ENCODE measurements at places on chromosomes 6 and 20. TPM values are rescaled to one million over a fixed set of nuclear protein-coding genes. Genes with fewer than 3 reads are reported as not detected.

The GSTA3 gene
- total RNA-seq: not detected

DNA sequence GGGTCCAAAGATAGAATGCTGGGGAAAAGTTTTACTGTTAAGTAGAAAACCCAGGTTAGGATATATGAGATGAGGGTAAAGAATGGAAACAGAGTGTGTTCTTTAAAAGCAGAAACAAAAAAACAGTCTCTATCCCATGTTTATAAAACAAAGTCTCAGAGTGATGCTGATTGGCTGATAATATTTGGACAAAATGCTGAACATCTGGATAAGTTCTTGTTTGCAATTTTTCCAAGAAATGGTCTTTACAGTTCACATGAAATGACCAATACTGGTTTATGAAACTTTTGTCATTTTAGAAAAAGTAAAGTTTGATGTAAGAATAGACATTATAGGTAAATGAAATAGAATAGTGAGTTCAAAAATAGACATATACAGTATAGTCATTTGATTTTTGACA, 96.2 kb upstream of the EYS start:
- ATAC-seq: no peak

DNA sequence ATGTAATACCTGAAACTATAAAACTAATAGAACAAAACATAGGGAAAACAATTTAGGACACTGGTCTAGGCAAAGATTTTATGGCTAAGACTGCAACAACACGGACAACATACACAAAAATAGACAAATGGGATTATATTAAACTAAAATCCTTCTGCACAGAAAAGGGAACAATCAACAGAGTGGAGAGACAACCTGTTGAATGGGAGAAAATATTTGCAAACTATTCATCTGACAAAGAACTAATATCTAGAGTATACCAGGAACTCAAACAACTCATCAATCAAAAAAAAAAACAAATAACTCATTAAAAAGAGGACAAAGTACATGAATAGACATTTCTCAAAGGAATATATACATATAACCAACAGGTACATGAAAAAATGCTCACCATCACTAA, 174.5 kb downstream of the FNDC1 start:
- no peak for ATAC-seq

The DEFB132 gene
- not detected for total RNA-seq

DNA sequence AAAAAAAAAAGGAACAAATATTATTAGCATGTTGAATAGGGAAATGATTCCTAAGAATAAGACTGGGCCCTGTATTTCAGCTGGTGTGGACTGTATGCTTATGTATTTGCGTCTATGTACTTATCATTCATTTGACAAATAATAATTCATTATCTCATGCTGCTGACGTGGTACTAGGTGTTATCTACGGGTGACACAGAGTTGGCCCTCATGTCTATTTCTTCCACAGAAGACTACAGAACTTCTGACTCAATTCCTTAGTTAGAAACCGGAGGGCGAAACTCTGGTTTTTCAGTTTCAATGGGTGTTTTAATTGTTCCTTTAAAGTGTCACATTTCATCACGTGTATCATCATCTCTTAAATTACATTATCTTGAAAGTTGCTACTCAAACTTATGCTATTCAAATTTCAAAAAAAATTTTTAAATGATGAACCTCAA, 305.9 kb downstream of the CLIC5 start:
- no peak for ATAC-seq

The NKX2-2 gene
- not detected for total RNA-seq

The FILIP1 gene
- total RNA-seq: 36.0 TPM

- ATAC-seq: no peak
Measured at GRCh38 chr6:20589266-20589665, 55.0 kb downstream of the CDKAL1 start.

GRCh38 chr6:130760006-130760405, 67.2 kb upstream of the SMLR1 start:
- ATAC-seq: no peak

GRCh38 chr20:12788632-12789299, 220.0 kb upstream of the SPTLC3 start:
- ATAC-seq: no peak

The KIFC1 gene
- 0.79 TPM for total RNA-seq

The IRAK1BP1 gene
- total RNA-seq: 6.1 TPM

The CYP21A2 gene
- total RNA-seq: 0.47 TPM

DNA sequence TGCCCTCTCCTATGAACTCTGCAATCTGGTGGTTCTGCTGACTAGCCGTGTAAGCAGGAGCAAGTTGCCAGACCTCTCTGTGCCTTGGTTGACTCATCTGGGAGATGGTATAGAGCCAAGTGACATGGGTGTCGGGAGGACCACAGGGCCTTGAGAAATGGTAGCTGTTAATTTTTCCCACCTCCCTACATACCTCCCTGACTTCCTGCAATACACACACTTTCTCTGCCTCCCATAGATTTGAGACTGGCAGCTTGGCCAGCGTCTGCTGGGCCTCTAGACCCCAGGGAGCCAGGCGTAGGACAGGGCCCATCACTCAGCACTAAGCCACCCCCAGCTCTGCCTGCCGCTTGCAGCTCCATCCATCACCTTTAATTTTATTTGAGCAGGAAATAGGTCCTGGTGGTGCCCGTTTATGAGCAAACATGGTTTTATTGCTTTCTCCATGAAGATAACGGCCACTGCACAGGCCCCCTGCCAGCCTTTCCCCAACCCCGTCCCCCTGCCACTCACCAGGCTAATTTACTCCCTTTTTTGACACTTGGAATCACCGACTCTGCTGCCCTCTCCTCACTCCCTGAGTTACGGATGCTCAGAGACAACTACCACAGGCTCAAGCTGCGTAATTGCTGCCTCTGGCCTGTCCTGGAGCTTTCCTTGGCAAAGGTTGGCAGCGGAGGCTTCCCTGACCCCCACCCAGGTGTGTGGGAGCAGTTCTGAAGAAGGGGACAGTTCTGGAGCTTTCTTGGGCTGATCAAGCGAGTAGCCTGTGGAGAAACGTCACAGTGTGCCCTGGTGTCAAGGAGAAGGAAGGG, 11.1 kb downstream of the GLP1R start:
- ATAC-seq: no peak

GRCh38 chr6:4615231-4615630, 161.0 kb upstream of the CDYL start:
- ATAC-seq: no peak

- ATAC-seq: no peak
Measured at GRCh38 chr6:48658915-48659314, 547.9 kb upstream of the PTCHD4 start.

The ZNF165 gene
- 0.81 TPM for total RNA-seq

The TSBP1 gene
- total RNA-seq: not detected

The MYBL2 gene
- not detected for total RNA-seq

GRCh38 chr20:62530643-62531032, 54.8 kb upstream of the GATA5 start:
- ATAC-seq: no peak

The CDSN gene
- total RNA-seq: not detected

DNA sequence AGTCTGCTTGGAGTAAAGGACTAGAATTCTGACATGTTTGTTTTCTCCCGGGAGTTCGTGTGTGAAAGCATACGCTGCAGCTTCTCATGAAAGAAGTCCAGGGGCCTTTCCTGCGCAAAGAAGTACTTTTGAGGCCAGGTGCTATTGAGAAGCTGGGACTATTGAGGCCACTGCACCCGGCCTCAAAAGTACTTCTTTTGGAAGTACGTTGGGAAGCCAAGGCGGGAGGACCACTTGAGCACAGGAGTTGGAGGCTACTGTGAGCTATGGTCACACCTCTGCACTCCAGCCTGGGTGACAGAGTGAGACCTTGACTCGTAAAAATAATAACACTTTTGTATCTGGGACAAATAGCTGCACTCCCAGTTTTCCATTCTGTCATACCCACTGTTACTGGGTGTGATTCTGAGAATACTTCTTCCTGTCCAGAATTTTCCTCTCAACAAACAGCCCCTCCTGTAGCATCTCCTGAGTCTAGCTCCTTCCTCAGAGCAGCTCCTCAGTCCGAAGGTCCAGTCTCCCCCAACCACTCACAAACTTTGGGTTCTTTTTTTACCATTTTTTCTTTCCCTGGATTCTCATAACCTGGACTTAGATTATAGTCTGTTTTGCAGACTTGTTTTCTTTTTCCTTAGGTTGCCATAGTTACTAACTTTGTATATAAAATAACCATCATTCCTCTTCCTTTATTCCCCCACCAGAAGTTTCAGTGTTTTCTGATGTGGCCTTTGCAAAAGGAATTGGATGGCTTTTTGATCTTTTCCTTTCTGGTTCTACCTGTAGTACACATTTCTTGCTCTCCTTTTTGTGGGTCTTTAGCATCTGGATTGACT, 12.7 kb downstream of the STK35 start:
- no peak for ATAC-seq

DNA sequence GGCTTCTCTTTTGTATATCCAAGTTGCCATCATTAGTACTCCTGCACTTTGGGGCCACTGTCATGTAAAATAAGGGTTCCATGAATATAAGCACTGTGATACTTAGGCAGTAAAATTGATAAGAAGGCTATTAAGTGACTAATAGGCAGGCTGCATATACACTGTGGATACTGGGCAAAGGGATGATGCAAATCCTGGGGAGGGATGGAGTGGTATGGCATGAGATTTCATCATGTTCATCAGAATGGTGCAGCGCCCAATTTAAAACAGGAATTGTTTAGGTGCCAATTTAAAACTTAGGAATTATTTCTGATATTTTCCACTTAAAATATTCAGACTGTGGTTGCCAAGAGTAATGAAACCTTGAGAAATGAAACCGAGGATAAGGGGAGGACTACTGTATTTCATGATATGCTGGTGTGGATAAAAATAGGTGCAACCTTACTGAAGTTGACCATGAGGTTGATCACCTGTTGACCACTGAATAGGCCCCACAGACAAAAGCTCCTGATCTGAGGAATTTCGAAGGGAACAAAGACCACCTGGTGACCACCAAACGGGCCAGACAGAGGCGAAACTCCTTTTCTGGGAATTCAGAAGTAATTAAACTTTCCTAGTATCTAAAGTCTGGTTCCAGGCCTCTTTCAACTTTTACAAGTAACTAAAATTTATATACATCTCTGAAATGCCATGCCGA, 4.9 kb upstream of the TRIM39 start:
- no peak for ATAC-seq

The CCN6 gene
- total RNA-seq: not detected

DNA sequence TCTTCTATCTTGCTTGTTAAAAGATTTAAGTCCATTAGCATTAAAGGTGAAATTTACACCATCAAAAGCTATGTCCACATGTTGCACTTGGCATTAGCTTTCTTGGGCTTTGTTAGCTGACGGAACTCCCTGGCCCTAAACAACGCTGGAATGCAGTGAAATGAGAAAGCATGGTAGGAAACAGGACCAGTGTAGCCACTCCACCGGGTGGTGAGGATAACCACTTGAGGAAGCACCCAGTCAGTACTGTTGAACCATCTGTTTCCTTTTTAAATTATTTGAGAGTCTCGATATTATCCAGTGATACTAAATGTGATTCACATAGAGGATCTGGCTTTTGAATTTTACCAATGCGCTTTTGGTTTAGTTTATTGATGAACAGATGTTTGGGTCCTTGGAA, 374.9 kb upstream of the NOX3 start:
- ATAC-seq: no peak

GRCh38 chr6:53440336-53440945, 91.7 kb upstream of the ELOVL5 start:
- no peak for ATAC-seq

The STX11 gene
- 11.0 TPM for total RNA-seq

The C20orf141 gene
- not detected for total RNA-seq

- ATAC-seq: no peak
Measured at GRCh38 chr6:108883172-108883571, 35.0 kb downstream of the ARMC2 start.

DNA sequence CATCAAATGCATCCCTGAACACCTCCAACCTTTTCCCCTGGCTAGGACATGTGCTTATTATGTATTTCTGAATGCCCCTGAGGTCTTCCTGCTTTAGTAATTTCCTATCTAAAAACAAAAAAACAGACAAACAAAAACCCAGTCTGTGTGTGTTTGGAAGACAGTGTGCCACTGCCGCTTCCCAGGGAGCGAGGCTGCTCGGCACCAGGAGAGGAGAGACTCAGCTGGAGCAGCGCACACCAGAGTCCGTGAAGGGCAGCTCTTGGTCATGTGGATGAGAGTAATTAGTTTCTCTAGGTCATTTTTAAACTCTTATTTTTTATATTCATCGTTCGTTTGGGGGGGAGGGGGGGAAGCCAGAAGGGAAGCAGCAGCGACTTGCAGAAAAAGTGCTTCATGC, 10.0 kb upstream of the ANKRD60 start:
- no peak for ATAC-seq

DNA sequence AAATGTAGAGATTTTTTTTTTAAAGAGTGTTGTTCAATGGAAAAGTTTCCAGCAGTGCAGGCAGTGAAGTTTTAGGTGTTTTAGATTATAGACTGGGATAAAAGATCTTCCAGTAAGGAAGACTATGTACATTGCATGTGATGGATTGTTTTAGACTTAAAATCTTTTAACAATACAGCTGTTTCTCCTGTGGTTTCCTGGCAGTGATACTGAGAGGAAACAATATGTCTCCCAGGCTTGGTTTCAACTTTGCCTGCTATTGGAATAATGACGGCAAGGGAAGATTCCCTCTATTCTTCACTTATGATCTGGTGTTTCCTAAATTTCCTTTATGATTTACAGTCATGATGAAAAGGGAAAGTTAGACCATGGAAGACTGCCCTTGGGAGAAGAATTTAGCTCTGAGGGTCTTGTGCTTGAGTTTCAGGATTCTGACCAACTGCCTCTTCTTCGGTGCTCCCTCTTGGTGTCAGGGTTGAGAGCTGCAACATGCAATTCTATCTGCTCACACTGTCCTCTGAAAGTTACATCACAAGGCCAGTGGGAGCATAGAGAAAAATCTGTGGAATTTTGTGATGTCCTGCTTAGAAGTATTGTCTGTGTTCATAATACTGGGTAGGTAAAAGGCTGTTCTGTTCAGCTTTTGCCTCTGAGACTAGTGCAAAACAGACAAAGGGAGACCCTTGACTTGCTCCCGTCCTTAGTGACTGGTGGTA, 262.8 kb upstream of the MAN1A1 start:
- no peak for ATAC-seq

The PNLDC1 gene
- not detected for total RNA-seq

DNA sequence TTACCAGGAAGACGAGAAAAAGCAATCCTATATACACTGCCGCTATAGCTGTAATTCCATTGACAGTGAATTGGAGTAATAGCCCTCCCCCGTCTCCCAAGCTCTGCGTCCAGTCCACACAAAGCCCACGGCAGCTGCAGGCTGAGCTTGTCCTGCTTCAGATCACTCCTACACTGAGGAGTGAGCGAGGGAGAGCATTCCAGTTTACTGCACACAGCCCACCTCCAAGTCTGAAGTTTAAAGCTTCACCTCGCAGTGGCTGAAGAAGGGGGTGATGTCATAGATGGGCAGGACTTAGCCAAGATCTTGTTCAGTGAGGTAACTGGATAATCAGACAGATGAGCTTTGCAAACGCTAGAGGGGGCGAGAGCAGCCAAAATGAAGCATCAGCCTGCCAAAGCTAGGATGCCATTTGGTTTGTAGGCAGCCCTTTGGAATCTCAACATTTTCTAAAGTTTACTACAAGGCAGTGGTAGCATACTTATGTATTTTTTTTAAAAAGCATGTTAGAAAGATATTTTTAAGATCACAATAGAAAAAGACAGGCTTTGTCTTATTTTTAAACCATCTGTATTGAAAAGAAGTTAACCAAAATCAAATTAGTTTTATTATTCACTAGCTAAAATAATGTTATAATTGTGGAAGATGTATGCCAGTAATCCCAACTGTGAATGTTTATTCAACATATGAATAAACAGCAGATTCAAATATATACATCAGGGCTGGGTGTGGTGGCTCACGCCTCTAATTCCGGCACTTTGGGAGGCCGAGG, at the start of gene FLRT3:
Gene FLRT3, minus strand, starts transcription at position 213 of the 772 bp plus-strand sequence. CDS start 10,106 bp downstream, outside the sequence.
- peak; percentile 95 for ATAC-seq

- ATAC-seq: no peak
Measured at GRCh38 chr20:33301192-33301930, 18.3 kb downstream of the BPIFB1 start.

The SASH1 gene
- 48.9 TPM for total RNA-seq

All from gastroesophageal sphincter (tissue), 4 donors.